RWPE2 (cell line): ENCODE measurements at places on chromosomes 2 and 18.

DNA sequence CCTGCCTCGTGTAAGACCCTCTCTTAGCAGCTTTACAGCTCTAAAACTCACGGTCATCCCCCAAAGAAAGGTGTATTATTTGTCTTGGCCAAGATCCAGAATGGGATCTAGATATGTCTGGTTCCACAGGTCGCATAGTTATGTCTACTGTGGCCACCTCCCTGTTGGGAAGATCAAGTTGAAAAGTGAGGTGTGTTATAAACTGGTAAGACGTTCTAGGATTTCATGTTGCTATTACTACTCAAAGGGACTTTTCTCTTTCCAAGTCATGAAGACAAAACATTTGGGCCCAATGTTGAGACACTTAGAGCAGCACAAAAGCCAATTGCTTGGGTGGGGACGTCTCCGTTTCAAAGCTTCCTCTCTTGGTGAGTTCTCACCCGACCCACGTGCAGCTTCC, 766.0 kb downstream of the RNF144A start:
- DNase-seq = no peak

DNA sequence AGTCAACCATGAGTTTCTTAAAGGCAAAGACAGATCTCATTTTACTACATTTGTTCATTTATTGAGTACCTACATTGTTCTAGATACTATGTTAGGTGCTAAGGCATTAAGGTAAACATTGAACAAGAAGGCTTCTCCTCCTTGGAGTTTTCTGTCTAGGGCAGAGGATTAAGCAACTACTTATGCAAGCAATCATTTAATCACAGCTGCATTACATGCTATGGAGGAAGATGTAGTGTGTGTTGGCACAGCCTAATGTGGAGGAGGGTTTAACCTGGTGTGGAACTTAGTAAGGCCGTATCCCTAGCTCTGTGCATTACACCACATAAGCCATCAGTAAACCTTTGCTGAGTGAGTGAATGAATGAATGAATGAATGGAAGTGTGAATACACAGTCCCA, 106.5 kb upstream of the MAP3K20 start:
- DNase-seq = no peak

- no peak for DNase-seq
These were observed 88.8 kb upstream of the SNTG2 start for GRCh38 chr2:861655-862354.

GRCh38 chr2:200772620-200773019, 39.1 kb upstream of the BZW1 start:
- no peak for DNase-seq

- DNase-seq = no peak
These were observed 27.2 kb downstream of the IL1R2 start for GRCh38 chr2:102018823-102019445.

GRCh38 chr18:78526923-78527711, 452.5 kb upstream of the SALL3 start:
- no peak for DNase-seq

DNA sequence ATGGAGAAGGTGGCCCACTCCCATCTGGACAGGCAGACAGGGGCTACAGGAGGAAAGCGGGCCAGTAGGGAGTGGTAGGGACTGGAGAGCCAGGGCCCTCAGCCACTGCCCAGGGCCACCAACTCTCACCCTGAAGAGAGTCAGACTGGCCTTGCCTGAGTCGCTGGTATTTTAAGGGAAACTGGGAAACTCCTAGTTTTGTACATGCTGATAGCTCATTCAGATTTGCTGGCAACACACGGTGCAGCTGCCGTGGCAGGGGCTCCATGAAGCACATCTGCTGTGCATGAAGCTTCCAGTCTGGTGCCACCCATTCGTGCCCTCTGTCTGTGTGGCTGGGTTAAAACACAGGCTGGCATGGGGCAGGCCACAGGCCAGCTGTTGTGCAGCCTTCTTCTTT, 137.3 kb upstream of the GLI2 start:
- DNase-seq = no peak

DNA sequence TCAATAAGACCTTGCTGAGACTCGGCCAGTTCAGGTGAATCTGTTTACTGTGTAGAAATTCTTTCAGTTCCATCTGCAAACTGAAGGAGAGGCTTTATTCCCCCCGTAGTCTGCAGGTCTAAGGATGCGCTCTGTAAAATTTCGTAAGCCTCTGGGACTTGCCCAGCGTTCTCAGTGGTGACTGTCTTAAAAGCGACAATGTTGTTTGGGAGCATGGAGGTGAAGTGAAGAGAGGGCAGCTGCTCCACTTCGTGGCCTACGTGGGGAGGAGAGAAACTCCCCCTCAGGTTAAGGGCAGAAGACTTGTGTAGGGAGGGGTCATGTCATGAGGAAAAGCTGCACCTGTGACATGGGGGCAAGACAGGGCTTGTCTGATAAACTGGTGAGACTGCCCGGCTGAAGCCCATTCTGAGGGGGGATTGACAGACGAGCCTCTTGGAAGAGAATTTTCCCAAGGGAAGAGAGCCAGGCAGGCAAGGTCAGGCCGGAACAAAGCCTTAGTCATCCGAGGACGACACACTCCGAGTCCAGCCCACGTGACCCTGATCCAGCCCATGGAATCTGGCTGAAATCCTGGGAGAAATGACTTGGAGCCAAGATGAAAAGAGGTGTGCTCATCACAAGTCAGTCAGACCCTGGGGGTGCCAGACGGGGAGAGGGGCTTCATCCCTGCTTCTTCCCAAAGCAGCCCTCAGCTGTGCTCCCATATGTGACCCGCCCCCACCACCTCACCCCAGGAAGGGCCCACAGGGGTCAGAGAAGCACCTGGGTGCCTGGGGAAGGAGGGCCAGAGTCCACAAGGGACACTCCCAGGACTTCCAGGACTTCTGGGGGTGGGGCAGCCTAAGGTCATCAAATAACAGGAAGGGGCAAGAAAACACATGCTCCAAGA, 88.5 kb upstream of the SH3BP4 start:
- DNase-seq = peak; percentile 88

DNA sequence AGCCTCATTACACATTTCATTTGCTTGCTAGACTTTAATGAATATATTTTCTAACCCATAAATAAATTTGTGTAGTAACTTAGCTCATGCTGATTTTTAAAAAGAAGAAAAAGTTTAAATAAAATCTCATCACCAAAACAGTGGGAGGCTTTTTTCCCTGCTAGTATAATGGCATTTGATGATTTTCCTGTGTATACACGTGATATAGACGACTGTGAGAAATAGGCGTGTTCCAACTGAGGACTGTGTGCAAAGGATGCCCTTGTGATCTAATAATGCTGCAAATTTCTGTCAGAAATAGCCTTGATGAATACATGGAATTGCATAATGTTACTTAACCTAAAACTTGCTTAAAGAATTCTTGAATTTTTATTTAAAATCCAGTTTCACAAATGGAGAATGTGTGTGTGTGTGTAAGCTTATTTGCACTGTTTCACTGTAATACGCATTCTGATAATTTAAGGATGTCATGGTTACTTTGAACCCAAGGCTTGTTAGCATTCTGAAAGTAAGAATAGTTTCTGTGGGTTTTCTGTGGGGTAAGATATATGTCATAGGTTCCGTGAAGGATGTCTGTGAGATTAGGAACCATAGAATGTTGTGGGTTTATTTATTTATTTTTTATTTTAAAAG, 178.0 kb downstream of the DLGAP1 start:
- DNase-seq = no peak

- DNase-seq = no peak
These were observed 73.8 kb downstream of the CLIP4 start for GRCh38 chr2:29189052-29189451.

DNA sequence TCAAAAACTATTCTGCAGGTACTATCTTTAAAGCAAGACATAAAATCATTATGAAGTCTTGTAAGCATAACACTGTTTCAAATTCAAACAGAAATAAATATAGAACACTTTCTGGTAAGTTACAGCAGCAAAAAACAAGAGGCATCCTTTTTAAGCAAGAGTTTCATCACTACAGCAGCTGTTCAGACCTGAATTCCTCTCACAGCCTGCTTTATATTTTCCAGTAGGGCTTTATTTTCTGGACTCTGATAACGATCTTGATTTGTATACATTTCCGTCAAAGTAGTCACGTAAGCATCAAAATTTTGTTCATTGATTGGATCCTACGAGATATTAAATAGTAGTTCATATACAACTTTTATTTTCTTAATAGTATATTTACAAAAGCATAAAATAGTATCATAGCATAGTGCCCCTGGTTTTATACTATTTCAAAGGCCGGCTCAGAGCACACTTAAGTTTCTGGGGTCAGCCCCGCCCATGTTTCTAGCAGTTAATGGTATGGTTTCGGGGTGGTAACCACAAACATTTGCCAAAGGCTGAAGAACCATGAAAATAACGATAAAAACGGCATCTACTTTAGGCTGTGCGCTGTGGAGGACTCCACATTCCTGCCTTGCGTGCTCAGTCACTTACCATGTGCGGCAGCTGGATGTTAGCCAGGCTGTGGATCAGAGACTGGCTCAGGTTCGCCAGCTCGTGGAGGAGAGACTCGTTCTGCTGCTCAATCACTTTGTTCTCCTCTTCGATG, 47.5 kb upstream of the PXDN start:
- no peak for DNase-seq

- DNase-seq = no peak
These were observed 55.3 kb downstream of the DTNB start for GRCh38 chr2:25617948-25618646.

DNA sequence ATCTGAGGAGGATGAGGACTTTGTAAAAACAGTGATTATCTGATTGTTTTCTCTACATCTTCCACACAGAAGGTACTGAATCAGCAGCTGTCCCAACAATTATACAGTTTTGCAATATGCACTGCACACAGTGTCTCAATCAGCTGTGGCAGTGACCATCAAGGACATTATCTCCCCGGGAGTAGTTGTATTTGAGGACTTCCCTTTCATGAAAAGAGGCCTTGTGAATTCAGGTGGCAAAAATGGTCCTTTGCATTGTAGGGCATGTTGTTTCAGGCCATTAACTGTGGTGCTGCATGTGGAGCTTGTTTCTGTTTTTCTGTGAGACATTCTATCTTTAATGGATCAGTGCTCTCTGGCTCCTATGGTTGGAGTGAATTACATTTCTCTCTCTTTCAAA, 779.4 kb upstream of the FSHR start:
- no peak for DNase-seq

DNA sequence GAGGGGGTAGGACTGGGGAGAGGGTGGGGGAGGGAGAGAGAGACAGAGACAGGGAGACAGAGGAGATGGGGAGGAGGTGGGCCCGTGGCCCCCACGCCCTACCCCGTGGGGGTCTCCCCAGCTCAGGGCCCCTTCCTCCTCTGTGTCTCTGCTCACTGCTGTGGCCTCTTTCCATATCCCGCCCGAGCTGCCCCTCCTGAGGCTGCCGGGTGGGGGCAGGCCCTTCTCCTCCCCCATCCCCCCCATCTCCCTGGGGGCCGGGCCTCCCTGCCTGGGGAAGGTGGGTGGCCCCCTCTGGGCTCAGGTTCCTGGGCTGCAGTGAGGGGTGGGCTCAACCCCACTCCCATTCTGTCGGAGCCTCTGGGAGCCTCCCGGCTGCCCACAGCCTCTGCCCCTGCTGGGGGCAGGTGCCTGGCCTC, 332 bp upstream of the PDCD1 start:
- no peak for DNase-seq

DNA sequence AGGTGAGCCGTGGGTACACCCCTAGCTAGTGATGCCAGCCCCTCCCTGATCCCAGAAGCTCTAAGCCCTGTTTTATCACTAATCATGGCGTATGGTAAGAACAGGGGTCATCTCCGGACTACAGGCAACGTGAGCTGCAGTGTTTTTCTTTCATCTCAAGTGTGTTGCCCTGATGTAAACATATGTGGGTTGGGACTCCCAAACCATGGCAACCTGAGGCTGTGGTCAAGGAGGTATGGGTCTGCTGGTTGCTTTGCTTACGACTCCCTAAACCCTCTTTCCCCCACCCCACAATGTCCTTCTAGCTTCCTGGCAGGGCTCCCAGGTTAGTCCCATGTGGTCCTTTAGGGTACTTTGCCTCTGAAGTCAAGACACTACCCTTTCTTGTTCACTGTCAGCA, 53.6 kb upstream of the AFF3 start:
- no peak for DNase-seq

- no peak for DNase-seq
These were observed 28.7 kb downstream of the SRSF7 start for GRCh38 chr2:38722271-38723061.

GRCh38 chr2:84991404-84992160, 20.6 kb downstream of the KCMF1 start:
- no peak for DNase-seq

DNA sequence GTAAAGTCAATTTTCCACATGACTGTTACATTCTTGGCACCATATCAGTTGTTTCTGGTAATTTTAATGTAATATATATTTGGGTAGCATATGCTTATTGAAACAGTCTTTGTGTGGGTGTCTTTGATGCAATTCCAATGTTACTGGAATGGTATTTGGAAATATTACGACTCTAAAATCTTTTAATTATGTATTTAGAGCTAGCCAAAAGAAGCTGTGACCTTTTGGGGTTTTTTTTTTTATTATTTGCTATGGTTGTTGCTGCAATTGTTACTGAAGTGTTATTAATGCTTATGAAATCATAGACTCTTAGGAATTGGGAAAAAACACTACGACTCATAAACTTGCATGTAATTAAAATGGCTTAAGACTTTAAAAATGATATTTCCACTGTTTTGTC, 95.9 kb downstream of the AOX1 start:
- no peak for DNase-seq

GRCh38 chr2:130825966-130826253, 10.8 kb upstream of the ARHGEF4 start:
- no peak for DNase-seq

GRCh38 chr2:234288974-234289455, 207.9 kb downstream of the ARL4C start:
- DNase-seq = no peak

DNA sequence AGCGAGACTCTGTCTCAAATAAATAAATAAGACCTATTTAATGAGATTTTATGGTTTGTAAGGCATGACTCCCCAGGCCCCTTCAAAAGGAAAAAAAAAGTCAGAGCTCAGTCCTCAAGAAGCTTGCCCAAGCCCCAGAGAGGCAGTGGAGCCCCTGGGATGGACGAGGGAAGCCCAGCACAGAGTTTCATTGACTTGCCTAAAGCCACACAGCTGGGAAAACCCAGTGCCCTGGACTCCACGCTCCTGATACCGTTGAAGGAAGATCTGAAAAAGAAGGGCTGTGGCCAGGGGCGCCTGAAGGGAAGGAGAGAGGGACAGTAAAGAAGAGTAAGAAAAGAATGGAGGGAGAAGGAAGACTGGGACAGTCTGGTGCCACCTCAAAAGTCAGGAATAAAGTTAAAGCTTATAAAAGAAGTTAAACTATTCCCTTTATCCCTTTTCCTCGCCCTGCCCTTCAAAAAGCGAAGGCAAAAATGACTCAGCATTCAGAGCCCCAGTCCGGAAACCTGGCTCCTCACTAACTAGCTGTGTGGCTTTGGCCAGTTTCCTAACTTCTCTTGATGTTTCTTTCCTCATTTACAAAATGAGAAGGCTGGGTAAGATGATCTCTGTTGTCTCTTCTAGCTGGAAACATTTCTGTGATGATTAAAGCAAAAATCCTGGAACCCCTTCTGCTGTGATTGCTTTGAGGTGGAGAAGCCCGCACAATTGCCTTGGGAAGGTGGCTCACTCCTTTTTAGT, 46.7 kb downstream of the LYPD1 start:
- no peak for DNase-seq
